Effector CD4-positive, alpha-beta T cell (primary cell): ENCODE measurements at places on chromosomes 4 and X.

DNA sequence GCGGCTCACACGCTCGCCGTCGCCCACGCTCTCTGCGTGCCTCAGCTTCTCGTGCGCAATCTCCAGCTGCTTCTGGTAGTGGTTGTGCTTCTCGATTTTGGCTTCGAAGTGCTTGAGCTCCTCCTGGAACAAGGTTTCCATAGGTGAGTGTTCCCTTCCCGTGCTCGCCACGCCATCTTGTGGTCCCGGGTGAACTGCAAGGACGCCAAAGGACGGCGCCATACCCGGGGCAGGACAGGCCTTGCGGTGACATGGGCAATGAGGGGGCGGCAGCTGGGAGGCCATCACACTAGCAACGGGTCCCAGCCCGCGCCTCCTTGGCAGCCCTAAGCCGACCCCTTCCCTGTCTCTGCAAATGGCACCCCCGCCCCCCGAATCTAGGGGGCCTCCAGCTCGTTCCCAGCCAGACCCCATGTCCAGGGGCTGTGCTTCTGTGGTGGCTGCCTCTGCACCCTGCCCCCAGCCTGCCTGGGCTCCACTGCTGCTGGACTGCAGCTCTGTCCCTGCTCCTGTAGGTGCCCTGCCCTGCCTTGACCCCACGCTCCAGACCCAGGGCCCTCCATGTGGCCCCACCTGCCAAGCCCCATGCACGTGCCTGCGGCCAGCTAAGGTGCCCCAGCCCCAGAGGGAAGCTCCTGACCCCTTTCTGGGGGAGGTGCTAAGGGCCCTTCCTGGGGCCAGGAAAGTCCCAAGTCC, 17.3 kb downstream of the LRPAP1 start:
- no peak for DNase-seq

GRCh38 chrX:38651625-38652601, 90.6 kb downstream of the TSPAN7 start:
- DNase-seq: no peak

- DNase-seq: no peak
These were observed 49.6 kb upstream of the PROM1 start for GRCh38 chr4:16133406-16133805.

DNA sequence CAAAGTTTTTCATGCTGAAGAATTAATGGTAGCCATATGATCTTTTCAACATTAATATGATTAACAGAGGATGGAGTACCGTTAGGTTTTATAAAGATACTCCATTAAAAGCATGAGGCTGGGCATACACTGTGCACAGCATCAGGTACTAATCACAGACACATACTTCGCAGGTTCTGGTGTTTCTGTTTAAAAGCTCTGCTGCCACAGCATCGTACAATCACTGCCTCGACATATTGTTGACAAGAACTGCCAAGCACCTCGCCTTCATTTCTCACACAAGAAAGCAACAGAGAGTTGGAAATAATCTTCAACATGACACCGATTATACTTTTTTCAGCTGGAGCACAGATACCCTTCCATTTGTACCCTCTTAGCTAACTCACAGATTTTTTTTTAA, 753.4 kb upstream of the FAM241A start:
- no peak for DNase-seq

DNA sequence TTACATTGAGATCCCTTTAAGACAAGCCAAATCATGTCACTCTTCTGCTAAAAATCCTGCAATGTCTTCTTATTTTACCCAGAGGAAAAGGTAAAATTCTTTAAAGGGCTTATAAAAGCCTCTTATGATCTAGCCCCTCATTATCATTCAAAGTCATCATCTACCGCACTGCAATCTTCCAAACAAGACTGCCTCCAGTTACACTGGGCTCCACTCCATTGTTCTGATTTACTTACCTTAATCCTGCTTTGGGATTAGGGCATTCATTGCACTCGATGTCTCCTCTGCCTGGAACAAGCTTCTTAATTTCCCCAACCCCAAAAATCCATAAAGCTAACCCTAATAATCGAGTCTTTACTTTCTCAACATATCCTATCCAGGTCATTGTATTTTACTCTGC, 269.1 kb downstream of the PCDH18 start:
- no peak for DNase-seq

GRCh38 chr4:84100071-84100470, 399.0 kb downstream of the NKX6-1 start:
- DNase-seq: no peak

DNA sequence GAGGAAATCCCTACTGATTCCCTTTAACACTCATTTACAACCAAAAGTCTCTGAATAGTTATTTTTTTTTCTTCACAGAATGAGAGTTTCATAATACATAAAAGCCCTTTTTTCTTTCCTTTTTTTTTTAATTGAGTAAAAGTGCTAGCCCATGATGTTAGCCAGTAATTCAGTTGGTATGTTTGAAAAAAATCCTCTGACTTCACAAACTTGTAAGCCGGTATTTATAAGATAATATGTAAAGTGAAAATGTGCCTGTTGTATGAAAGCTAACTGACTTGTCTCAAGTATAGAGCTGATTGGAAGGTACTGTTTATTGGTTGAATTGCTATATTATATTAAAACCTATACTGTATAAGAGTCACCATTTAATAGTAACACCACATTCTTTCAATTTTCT, 70.2 kb upstream of the NEIL3 start:
- DNase-seq: no peak

DNA sequence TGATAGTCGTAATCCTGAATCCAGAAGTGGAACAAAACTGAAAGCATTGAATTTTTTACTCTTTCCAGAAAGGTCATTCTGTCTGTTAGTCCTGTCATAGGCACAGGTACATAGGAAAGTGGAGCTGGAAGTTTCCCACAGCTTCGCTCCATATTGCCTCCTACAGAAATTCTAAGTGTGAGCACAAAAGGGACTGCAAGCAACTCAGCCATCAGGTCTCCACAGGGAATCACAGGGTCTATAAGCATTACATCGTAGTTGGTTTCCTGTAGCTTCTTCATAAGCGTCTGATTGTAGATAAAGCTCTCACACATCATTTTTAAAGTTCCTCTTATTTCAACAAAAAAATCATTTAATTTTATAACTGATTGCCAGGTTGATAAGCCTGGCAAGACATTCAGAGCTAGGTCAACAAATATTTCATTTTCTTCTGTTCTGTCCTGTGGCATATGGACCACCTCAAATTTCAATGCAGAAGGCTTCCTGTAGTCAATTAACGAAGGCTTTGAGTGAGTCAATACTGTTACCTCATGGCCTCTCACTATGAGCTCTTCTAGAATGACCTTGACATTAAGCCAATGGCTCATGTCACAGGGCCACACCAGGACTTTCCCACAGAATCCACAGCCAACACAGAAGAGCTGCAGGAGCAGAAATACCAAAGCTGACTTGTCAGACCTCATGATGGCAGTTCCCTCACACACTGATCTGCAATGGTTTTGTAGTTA, at the start of gene UGT2A3:
Gene UGT2A3 (minus strand): TSS at position 727 of the 728 bp plus-strand sequence. CDS start 44 bp downstream, at position 683.
- DNase-seq: no peak

GRCh38 chrX:3811331-3812311, 98.2 kb upstream of the PRKX start:
- DNase-seq: peak; percentile 46

DNA sequence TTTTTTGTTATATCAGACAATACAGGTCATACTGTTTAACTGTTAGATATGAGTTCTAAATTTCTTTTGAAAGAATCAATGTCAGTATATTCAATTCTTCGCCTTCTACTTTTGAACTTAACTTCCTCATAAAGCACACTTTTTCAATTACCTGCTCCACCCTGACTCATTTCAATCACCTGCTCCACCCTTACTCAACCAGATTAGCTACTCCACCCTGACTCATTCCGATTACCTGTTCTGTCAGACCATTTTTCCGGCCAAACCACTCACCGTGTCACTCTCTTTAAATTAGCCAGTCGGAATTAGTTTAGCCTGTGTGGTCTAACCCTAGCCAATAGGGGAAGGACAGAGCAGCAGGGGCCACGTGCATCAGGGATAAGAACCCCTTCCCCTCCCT, 751.8 kb upstream of the POU3F4 start:
- no peak for DNase-seq

DNA sequence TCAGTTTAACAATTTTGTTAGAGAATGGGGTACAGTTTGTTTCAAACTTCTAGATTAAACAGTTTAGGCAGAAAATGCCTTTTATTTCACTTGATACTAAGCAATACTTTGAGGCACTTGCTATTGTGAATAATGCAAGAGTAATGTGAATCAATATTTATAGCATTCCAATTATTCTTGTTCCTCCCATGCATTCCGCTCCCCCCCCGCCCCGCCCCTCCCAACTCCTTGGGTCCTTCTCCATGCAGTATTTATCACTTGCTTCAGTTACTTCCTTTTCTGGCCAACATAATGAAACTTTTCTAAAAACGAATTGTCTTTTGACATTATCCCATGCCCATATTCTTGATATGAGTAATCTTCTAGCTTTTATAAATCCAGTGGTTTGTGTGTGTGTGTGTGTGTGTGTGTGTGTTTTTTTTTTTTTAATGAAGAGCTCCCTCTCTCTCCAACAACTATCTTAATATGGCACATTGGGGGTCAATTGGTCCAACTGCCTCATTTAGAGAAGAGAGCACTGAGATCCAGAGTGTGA, 1.6 kb downstream of the BANK1 start:
- DNase-seq: no peak

DNA sequence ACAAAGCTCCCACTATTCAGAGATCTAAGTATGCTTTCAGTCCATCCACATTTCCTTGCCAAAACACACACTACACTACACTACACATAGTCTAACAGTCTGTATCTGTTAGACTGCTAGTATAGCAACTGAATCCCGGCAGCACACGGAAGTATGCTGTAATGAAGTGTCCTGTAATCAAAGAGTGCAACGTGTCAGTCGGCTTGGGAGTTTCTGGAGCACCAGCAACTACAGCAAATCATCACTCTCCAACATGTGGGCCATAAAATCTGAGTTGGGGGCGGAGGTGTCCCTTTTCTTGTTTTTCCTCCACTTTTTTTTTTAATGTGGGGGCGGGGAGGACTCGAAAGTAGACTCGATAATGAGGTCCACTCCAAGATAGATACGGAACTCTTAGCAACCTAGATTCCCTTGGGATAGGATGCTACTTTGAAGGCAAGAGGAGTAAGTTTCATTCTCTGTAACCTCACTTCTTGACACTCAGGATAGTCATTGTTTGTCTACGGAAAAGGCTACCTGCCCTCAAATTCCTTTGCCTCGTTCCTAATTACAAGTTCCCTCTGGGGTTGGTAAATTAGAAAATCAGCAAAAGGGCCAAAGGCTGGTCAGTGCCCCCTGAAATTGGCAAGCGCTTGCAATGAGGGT, 722 bp downstream of the SLC10A7 start:
- DNase-seq: peak; percentile 12

DNA sequence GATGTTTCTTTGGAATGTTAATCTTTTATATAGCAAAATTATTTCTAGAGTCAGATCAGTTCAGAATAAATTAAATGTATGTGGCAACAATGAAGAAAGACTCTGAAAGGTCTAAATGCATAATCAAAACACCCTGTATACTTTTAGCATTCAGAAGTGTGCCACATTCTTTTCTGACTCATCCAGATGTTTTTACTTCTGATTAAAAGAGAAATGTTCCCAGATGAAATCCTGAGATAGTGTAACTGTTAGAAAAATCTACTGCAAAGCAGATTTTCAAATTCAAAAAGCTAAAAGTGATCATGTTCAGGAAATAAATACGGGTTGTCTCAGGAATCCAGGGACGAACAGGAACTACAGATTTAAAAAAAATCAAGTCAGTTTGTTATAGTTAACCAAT, 241.4 kb downstream of the GRIA3 start:
- DNase-seq: no peak

DNA sequence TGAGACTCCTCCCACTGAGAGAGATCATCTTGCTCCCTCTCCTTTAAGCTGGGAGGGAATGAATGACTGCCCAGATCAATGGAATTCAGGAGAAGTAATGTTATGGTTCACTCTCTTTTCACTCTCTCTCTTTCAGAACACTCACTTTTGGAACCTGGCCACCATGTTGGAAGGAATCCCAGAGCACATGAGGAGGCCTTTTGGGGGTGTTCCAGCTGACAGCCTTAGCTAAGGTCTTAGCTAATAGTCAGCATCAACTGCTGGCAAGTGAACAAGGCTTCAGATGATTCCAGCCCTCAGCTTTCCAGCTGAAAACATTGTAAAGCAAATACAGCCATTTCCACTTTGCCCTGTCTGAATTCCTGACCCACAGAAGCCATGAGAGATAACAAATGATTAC, 124.0 kb upstream of the CLNK start:
- DNase-seq: no peak
